ENCODE measurements at places on chromosomes 7 and 10.

GRCh38 chr7:152000191-152000590 is 25.3 kb upstream of the GALNT11 start:
- no peak for DNase-seq

DNA sequence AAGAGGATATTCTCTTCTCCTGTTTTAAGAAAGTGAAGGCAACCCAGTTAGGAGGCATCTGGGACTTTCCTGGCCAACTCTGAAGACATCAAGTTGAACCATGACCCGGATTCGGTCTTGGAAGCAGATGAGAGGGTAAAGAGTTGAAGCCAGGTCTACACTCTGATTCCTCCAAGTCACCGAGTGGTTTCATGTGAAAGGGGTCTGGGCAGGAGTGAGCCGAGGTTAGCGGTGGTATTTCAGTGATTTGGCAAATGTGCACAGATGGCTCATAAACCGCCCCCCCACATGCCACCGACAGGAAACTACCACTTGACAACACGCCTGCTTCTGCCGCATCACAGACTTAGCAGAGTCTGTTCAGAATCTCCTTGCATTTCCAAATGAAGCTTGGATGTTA is 11.4 kb upstream of the REPIN1 start:
- no peak for DNase-seq

DNA sequence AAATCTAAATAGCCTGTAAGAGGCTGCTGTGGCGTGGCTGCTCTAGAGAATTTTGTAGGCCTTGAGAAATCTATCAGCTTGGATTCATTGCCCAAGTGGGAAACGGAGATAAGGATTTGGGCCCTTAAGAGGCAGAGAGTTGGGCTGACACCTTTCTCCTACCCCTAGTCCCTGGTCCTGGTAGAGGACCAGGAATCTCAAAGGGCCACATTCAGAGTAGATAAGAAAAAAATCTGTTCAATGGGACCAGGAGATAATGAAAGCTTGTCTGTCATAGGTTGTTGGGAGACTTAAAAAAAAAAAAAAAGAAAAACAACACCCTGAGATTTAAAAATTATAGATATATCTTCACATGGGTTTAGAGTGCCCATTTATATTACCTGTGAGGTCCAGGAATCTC is 17.8 kb downstream of the TMEM209 start:
- no peak for DNase-seq

GRCh38 chr10:49357910-49358309 is 38.0 kb downstream of the DRGX start:
- no peak for DNase-seq

- no peak for DNase-seq
These were observed 18.8 kb downstream of the MYO3A start for GRCh38 chr10:25952857-25953256.
